Astrocyte of the spinal cord (primary cell): ENCODE measurements at places on chromosomes 6 and 20.

GRCh38 chr6:158763434-158764182 lies 55.6 kb downstream of the EZR start:
- no peak for DNase-seq

DNA sequence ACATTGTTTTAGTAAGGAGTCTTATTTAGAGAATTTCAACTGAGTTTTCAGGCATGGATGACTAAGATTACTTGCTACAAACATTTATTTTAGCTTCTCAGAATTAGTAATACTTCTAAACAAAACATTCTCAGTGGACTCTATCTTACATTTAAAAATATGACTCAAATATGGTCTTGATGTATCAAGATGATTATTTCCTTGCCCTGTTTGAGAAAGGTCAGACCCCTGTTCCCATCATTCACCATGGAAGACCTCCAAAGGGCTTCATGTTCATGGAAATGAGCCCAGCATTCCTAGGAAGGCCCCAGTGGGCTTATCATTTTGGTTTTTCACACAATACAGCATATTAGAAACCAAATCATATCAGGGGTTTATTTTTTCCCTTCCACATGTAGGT lies 24.6 kb upstream of the TRPC4AP start:
- peak; percentile 8 for DNase-seq

- DNase-seq, result no peak
Measured at GRCh38 chr6:169966312-169967181, 215.1 kb downstream of the ERMARD start.

- DNase-seq, result no peak
Measured at GRCh38 chr6:167988154-167988495, 9.3 kb upstream of the KIF25 start.

DNA sequence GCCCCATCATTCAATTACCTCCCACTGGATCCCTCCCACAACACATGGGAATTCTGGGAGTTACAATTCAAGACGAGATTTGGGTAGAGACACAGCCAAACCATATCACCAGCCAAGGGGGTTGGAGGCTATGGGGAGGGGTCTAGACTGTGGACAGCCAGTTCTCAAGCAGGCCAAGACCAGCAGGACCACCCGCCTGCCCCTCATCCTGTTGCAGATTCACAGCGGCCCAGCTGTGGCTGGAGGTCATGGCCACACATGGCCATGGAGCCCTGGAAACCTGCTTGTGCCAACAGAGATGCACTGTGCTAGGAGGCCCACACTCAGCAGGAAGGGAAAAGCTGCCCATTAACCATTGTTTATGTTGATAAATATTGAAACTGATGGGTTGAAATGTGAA lies 240.5 kb downstream of the TTLL2 start:
- no peak for DNase-seq

- peak; percentile 52 for DNase-seq
Measured at GRCh38 chr20:39778847-39779604, 816.9 kb downstream of the DHX35 start.

GRCh38 chr20:48738399-48739304 lies 89.1 kb downstream of the PREX1 start:
- DNase-seq, result no peak

DNA sequence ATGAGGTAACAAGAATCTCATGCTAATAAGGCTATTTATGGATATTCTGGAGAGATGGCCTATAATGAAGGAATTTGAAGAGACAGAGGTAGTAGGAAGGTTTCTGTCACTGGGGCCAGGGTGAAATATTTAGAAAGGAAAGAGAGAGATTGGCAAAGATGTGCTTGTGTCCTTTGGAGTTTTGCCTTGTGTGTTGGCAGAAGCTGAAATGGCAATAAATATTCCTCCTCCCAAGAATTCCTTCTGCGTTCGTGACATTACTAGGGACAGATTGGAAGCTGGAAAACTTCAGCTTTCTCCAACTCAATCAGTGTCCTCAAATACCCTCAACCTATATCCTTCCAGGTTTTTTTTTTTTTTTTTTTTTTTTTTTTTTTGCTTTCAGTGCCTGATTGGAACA lies 6.3 kb downstream of the SAMD5 start:
- DNase-seq, result no peak

DNA sequence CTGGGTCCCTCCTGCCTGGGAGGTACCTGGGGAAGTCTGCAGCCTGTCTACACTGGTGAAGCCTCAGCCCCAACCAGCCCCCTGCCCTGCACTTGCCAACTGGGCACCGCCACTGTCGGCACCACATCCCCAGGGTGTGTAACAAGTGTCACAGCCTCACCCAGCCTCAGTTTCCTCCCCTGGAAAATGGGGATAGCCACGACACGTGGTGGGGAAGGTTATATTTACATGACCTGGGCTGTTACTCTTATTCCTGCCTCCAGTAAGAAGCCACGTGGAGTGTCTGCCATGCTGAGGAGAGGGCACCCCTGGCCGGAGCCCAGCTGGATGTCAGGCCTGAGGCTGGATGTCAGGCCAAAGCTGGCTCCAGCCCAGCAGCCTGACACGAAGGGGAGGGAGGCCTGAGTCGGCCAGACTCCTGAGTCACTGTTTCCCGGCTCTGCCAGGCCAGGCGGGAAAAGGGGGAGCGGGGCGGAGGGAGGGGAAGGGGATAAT lies 44.9 kb downstream of the SNAI1 start:
- DNase-seq, result peak; percentile 92

- DNase-seq, result peak; percentile 22
Measured at GRCh38 chr20:6081236-6081635, 27.4 kb upstream of the LRRN4 start.
